ENCODE measurements at places on chromosomes 1 and 21. TPM values are rescaled to one million over a fixed set of nuclear protein-coding genes. Genes with fewer than 3 reads are reported as not detected.

The IL20 gene
- total RNA-seq = not detected

The NBPF8 gene
- total RNA-seq = 14.7 TPM

The UQCRH gene
- total RNA-seq = 586 TPM

The MANEAL gene
- 2.2 TPM for total RNA-seq

The SPOCD1 gene
- total RNA-seq = 15.2 TPM

The UBL4B gene
- not detected for total RNA-seq

The NHLH1 gene
- total RNA-seq = not detected

The SPRR1B gene
- 15.3 TPM for total RNA-seq

The SLC35F3 gene
- 0.64 TPM for total RNA-seq

The EXTL1 gene
- not detected for total RNA-seq

The ILDR2 gene
- total RNA-seq = 3.1 TPM

The FTCD gene
- not detected for total RNA-seq

The SSX2IP gene
- 10.1 TPM for total RNA-seq

The HUNK gene
- total RNA-seq = under 0.01 TPM

The AKR7A3 gene
- 0.72 TPM for total RNA-seq

The PAQR6 gene
- total RNA-seq = not detected

The ASAP3 gene
- total RNA-seq = 13.7 TPM

The TTC24 gene
- total RNA-seq = not detected

The MIB2 gene
- 91.3 TPM for total RNA-seq

The PLA2G5 gene
- total RNA-seq = not detected

The PRKAA2 gene
- 3.4 TPM for total RNA-seq

The TNFAIP8L2 gene
- total RNA-seq = not detected

The PM20D1 gene
- total RNA-seq = not detected

The ARHGEF10L gene
- 15.2 TPM for total RNA-seq

The BLACAT1 gene
- 0.24 TPM for total RNA-seq

The SCMH1 gene
- 6.0 TPM for total RNA-seq

The PRR9 gene
- total RNA-seq = not detected

The INSRR gene
- not detected for total RNA-seq

The AK5 gene
- total RNA-seq = not detected

The SPRR4 gene
- total RNA-seq = not detected

The ARHGEF16 gene
- 34.1 TPM for total RNA-seq

The KCNT2 gene
- total RNA-seq = 0.21 TPM

The IL19 gene
- total RNA-seq = not detected

The FMOD gene
- total RNA-seq = not detected

The OVAAL gene
- not detected for total RNA-seq

The ABCA4 gene
- total RNA-seq = 0.72 TPM

The LCE2A gene
- total RNA-seq = not detected

The UQCRHL gene
- total RNA-seq = 1.4 TPM

The KCNA2 gene
- total RNA-seq = not detected

The F5 gene
- total RNA-seq = not detected

The LCA5L gene
- total RNA-seq = 0.24 TPM

The OR2L3 gene
- total RNA-seq = not detected

The ITPKB gene
- 2.2 TPM for total RNA-seq

The VPS72 gene
- total RNA-seq = 58.2 TPM

The KMO gene
- not detected for total RNA-seq

The RPAP2 gene
- 9.4 TPM for total RNA-seq

The TNFSF18 gene
- total RNA-seq = not detected

The GCSAML gene
- total RNA-seq = not detected

The FCRL5 gene
- not detected for total RNA-seq

The OR6K3 gene
- total RNA-seq = under 0.01 TPM

The LEFTY2 gene
- total RNA-seq = not detected

The LGR6 gene
- not detected for total RNA-seq

The KCNJ9 gene
- 0.21 TPM for total RNA-seq

Measured in tracheal epithelial cell (primary cell).